ENCODE measurements at places on chromosomes 5 and 9.
A peak's percentile ranks its signal among the peaks of the same experiment; 100 is the strongest.

- no peak overlapping the region for H3K4me3 ChIP-seq
- no peak overlapping the region for H3K27ac ChIP-seq
- DNase-seq, result no peak
- no peaks in the 10 kb centered on the region for H3K36me3 ChIP-seq
Observed at GRCh38 chr9:120690372-120690771, 23.9 kb downstream of the MEGF9 start.

DNA sequence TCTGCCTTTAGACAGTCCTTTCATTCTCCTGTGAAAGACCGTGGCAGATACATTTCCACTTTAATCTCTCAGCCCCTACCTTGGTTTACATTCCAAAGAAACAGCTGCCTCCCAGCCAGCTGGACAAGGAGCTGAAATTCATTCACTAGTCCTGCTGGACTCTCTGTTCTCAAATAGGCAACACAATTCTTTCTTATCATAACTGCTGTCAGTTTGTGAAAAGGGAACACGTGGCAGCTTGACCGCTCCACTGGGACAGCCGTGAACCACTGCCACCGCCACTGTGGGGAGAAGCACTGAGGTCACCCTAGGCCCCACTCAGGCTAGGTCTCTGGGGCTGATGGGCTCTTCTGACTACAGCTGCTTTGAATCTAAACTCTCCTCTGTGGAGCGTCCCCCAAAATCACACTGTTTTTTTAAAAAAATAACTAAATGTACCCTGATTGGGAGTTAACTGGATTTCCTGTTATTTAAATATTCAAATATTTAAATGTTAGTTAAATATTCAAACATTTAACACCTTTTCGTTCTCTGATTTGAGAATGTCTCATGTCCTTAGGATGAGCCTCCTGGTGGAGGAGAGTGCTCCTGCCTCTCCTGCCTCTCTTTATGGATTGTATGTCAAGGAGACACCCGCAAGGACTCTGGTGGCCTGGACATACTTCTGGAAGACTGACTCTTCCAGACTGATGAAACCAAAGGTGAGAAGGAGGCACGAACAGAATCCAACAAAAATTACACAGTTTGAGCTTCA is 120.1 kb downstream of the BOD1 start:
- H3K36me3 ChIP-seq, result no peaks in the 10 kb centered on the region
- H3K4me1 ChIP-seq, result no peaks in the 10 kb centered on the region
- no peak overlapping the region for H3K4me3 ChIP-seq
- no peak for DNase-seq

DNA sequence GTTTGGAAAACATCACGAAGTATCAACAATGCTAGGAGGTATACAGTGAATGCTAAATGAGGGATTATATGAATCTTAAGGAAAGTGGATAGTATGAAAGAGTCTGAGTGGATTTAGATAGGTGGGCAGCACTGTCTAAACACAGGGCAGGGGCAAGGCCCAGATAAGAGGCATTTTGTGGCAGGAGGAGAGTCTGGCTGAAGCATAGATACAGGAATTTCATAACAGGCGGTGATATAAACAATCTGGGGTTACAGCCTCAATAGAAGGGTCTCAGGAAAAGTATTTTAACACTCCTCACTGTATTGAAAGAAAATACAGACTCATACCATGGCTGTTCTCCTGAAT is 96.9 kb downstream of the PLPP1 start:
- H3K27ac ChIP-seq, result peak overlapping the region; percentile 71
- DNase-seq, result no peak
- no peaks in the 10 kb centered on the region for H3K36me3 ChIP-seq
- H3K27me3 ChIP-seq, result no peaks in the 10 kb centered on the region

DNA sequence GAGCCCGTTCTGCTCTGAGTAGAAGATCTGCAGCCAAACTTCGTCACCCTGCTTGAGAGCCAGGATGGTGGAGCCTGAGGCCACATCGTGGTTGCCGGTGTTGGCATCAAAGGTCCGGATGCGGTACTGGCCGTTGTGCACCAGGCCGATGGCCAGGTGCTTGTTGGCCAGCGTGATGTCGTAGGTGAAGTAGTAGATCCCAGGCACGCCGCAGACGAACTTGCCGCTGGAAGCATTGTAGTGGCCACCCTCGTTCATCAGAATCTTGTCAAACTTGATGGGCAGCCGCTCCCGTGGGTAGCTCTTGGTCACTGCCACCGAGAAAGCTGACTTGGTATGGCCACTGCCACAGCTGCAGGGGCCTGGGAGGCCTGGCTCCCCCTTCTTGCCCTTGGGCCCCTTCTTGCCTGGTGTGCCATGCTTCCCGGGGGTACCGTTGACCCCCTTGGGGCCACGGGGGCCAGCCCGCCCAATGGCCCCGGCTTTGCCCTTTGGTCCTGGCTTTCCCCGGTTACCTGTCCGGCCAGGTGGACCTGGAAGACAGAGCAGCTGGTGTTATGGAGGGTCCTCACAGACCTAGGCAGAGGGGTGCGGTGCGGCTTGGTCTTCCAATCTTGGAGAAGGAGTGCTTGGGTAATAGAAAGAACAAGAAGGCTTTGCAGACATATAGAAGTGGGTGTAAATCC is 21.0 kb downstream of the C1QTNF2 start:
- no peaks in the 10 kb centered on the region for H3K27me3 ChIP-seq
- no peak overlapping the region for H3K4me3 ChIP-seq
- no peaks in the 10 kb centered on the region for H3K36me3 ChIP-seq
- H3K27ac ChIP-seq, result no peak overlapping the region

GRCh38 chr5:60822285-60822556 is 21.8 kb downstream of the ELOVL7 start:
- H3K4me1 ChIP-seq, result no peaks in the 10 kb centered on the region
- no peak overlapping the region for H3K27ac ChIP-seq
- no peak for DNase-seq
- no peak overlapping the region for H3K4me3 ChIP-seq

- DNase-seq, result no peak
- H3K36me3 ChIP-seq, result no peaks in the 10 kb centered on the region
- no peaks in the 10 kb centered on the region for H3K27me3 ChIP-seq
- H3K27ac ChIP-seq, result no peak overlapping the region
- H3K4me1 ChIP-seq, result no peaks in the 10 kb centered on the region
- no peak overlapping the region for H3K4me3 ChIP-seq
Observed at GRCh38 chr9:91035825-91036208, 234.2 kb downstream of the SYK start.

DNA sequence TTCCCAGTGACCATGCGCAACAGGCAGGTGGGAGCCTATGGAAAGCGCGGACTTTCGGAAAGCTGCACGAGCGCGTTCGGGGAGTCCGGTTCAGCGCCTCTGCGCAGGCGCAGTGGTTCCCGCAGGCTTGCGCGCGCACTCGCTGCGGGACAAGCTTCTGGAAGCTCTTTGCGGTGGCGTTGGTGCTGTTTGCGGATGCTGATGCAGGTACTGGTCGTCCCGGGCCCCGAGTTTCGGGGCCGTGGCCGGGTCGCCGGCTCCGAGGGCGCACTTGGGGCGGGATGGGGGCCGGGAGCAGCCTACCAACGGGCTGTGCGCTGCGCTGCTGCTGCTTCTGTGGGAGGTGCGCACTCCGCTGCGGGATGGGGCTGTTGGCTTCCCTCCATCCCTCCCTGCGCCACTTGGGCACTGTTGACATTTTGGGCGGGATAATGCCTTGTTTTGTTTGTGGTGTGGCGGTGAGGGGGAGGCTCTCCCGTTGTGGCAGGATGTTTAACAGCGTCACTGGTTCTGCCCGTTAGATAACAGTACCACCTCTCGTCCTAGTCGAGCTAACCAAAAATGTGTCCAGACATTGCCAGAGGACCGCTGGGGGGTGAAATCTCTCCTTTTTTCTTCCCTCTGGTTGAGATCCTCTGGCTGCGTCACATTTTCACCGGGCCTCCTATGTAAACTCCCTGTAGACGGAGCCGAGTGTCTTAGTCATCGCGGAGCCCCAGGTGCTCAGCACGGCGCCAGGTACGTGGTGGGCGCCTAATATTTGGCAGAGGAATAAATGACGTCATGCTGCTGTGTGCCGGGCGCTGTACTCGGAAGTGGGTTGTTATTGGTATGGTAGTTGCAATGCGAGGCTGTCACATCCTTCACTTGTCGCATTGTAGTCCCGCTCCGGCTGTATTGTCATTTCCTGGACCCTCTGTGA is at the start of gene ZNF483:
Gene ZNF483 (plus strand): TSS at position 124 of the 922 bp plus-strand sequence. CDS start 2,217 bp downstream, outside the sequence.
- H3K27ac ChIP-seq, result peak within 1 kb of the TSS; percentile 81
- no peaks in the 10 kb centered on the region for H3K36me3 ChIP-seq
- peak within 1 kb of the TSS; percentile 80 for H3K4me3 ChIP-seq
- no peaks in the 10 kb centered on the region for H3K27me3 ChIP-seq

- DNase-seq, result no peak
- H3K4me1 ChIP-seq, result no peaks in the 10 kb centered on the region
- H3K36me3 ChIP-seq, result no peaks in the 10 kb centered on the region
- no peaks in the 10 kb centered on the region for H3K27me3 ChIP-seq
- H3K4me3 ChIP-seq, result no peak overlapping the region
- H3K27ac ChIP-seq, result no peak overlapping the region
Observed at GRCh38 chr5:81428861-81429260, 34.9 kb upstream of the ACOT12 start.

GRCh38 chr5:173486355-173487225 is 129.9 kb downstream of the BOD1 start:
- peak overlapping the region; percentile 31 for H3K27ac ChIP-seq
- H3K36me3 ChIP-seq, result no peaks in the 10 kb centered on the region
- no peak overlapping the region for H3K4me3 ChIP-seq
- no peaks in the 10 kb centered on the region for H3K27me3 ChIP-seq

DNA sequence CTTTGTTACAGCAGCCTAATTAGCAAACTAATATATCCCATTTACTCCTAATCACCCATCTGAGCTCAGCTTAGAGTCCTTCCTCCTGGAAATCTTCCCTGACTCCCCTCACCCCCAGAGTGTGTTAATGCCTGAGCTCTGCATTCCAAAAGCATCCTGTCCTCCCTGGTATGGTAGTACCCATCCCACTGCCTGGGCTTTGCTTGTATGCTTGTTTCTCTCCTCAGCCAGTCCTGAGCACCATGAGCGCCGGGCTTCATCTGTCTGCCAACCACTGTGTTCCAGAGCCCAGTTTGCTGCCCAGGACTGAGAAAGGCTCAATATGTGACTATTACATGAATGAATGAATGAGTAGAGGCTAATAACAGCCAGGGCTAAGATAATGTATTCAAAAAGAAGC is 272.4 kb downstream of the CDK5RAP2 start:
- no peaks in the 10 kb centered on the region for H3K36me3 ChIP-seq
- H3K27me3 ChIP-seq, result no peaks in the 10 kb centered on the region

GRCh38 chr5:142432961-142433360 is 108.1 kb upstream of the SPRY4 start:
- no peak overlapping the region for H3K27ac ChIP-seq
- H3K36me3 ChIP-seq, result no peaks in the 10 kb centered on the region
- no peak overlapping the region for H3K4me3 ChIP-seq

GRCh38 chr5:73624888-73625287 is 1.1 kb upstream of the ARHGEF28 start:
- no peaks in the 10 kb centered on the region for H3K27me3 ChIP-seq
- DNase-seq, result no peak
- no peaks in the 10 kb centered on the region for H3K36me3 ChIP-seq
- H3K4me1 ChIP-seq, result no peaks in the 10 kb centered on the region
- H3K4me3 ChIP-seq, result no peak overlapping the region
- H3K27ac ChIP-seq, result no peak overlapping the region

GRCh38 chr5:116076496-116076895 is 8.3 kb upstream of the COMMD10 start:
- no peaks in the 10 kb centered on the region for H3K36me3 ChIP-seq
- no peak overlapping the region for H3K4me3 ChIP-seq
- H3K4me1 ChIP-seq, result no peaks in the 10 kb centered on the region
- no peak overlapping the region for H3K27ac ChIP-seq

- H3K27ac ChIP-seq, result no peak overlapping the region
- no peaks in the 10 kb centered on the region for H3K36me3 ChIP-seq
- H3K4me1 ChIP-seq, result peaks cover 7% of the 10 kb centered on the region
- no peaks in the 10 kb centered on the region for H3K27me3 ChIP-seq
- DNase-seq, result no peak
Observed at GRCh38 chr9:108476574-108476973, 379.2 kb downstream of the ACTL7B start.

DNA sequence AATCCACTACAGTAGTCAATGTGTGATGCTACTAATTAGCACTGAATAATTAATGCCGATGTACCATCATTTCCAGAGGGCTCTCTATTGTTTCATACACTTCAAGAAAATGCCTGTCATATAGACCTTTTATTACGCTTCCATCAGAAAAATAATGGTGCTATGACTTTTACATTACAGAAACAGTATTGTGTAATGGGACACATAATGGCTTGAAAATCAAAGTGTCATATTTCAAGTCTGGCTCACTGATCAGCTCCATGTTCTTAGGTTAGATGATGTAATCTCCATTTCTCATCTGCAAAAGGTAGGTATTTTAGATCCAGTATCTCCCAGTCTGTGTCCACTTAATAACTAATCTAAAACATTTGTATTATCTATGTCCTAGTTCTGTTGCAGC is 990.6 kb upstream of the TYRP1 start:
- no peaks in the 10 kb centered on the region for H3K36me3 ChIP-seq
- no peaks in the 10 kb centered on the region for H3K4me1 ChIP-seq
- no peak overlapping the region for H3K27ac ChIP-seq
- no peaks in the 10 kb centered on the region for H3K27me3 ChIP-seq
- H3K4me3 ChIP-seq, result no peak overlapping the region

GRCh38 chr5:112703866-112704820 is 33.5 kb upstream of the APC start:
- H3K4me3 ChIP-seq, result no peak overlapping the region
- peaks cover 4% of the 10 kb centered on the region for H3K4me1 ChIP-seq
- H3K27ac ChIP-seq, result no peak overlapping the region
- H3K36me3 ChIP-seq, result no peaks in the 10 kb centered on the region
- DNase-seq, result no peak

GRCh38 chr5:123776761-123777160 is 264.8 kb downstream of the CSNK1G3 start:
- no peaks in the 10 kb centered on the region for H3K27me3 ChIP-seq
- no peaks in the 10 kb centered on the region for H3K36me3 ChIP-seq
- H3K27ac ChIP-seq, result no peak overlapping the region
- DNase-seq, result no peak

GRCh38 chr5:168184103-168184502 is 107.3 kb upstream of the WWC1 start:
- H3K4me3 ChIP-seq, result no peak overlapping the region
- DNase-seq, result no peak
- no peaks in the 10 kb centered on the region for H3K36me3 ChIP-seq
- H3K27me3 ChIP-seq, result no peaks in the 10 kb centered on the region
- no peaks in the 10 kb centered on the region for H3K4me1 ChIP-seq

DNA sequence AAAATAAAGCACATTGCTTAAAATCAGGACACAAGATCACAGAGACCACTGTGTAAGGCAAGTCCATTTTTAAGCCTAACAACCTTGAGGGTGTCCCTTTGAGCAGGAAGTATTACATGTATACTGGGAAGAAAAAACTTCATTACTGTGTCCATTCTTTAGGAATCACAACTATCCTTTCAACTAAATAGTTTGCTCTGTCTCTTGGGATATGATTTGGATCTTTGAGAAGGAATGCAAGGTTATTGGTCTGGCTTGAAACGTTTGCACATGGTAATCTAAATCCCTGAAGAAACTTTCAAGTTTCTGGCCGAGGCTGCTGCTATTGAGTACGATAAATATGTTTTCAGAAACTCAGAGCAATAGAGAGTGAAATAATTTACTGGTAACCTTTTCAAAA is 923.0 kb upstream of the SEMA6A start:
- no peaks in the 10 kb centered on the region for H3K27me3 ChIP-seq
- no peaks in the 10 kb centered on the region for H3K36me3 ChIP-seq
- DNase-seq, result no peak
- no peak overlapping the region for H3K27ac ChIP-seq
